ENCODE measurements at places on chromosomes 5 and 9. TPM values are rescaled to one million over a fixed set of nuclear protein-coding genes. Genes with fewer than 3 reads are reported as not detected.

- no peak for DNase-seq
Observed at GRCh38 chr5:124395287-124395686, 351.2 kb downstream of the ZNF608 start.

DNA sequence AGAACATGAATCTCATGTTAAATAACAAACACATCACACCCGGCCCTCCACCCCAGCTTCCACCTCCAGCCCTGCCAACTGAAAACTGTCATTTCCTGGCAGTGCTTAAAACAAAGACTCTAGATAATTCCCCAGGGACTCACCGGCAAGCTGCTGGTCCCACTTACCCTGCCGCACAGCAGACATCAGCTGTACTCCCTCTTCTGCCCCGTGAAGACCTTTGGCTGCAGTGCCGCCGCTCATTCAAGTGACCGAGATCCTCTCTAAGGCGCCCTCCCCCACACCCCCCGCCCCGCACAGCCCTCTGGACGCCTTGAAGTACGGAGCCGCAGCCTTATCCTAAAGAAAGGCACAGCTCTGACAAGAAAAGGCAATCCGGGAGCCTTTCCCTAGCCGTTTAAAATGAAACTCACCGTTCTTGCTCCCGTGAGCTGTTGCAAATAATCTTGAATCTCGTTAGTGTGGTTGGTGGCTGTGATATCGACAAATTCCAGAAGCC, 434 bp downstream of the GLRX start:
- DNase-seq = no peak

- no peak for DNase-seq
Observed at GRCh38 chr9:110758201-110758600, 89.6 kb downstream of the MUSK start.

GRCh38 chr5:75055727-75056144, 3.4 kb upstream of the GCNT4 start:
- DNase-seq = no peak

- DNase-seq = no peak
Observed at GRCh38 chr5:156326718-156327259, at the start of gene SGCD. TSS of gene SGCD (plus strand) at chr5:156327164.

GRCh38 chr9:91771027-91771426, 179.0 kb downstream of the ROR2 start:
- DNase-seq = peak; percentile 78

DNA sequence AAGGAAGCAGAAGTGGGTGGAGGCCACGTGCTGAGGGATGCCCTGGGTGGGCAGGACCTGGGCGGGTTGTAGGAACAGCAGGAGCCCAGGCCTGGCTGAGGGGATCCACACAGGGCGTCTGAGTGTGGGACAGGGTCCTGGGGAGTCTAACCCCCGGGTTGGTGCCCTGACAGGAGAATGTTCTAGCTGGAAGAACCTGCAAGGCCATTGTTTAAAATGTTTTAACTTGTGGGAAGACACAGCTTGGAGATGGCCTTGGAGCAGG, 33.9 kb upstream of the SUSD3 start:
- no peak for DNase-seq

DNA sequence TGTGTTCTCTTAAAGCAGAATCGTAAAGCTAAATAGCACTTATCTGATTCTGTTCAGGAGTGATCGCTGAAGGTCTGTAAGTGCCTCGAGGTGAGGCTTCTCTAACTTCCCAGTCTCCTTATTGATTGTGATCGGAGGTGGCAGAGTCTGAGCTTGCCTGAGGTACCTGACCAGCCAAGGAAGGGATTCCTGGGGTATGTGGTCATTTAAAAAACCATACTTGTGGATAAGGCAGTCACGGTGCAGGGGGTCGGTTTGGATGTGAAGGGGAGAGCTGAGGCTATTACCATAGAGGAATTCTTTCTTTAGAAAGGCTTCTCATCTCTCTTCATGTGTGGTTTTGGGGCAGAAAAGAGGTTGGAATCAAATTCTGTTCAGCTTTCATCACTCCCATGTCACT, 193.7 kb downstream of the TLE4 start:
- no peak for DNase-seq

GRCh38 chr9:124613849-124614248, 106.7 kb upstream of the NR5A1 start:
- DNase-seq = no peak

DNA sequence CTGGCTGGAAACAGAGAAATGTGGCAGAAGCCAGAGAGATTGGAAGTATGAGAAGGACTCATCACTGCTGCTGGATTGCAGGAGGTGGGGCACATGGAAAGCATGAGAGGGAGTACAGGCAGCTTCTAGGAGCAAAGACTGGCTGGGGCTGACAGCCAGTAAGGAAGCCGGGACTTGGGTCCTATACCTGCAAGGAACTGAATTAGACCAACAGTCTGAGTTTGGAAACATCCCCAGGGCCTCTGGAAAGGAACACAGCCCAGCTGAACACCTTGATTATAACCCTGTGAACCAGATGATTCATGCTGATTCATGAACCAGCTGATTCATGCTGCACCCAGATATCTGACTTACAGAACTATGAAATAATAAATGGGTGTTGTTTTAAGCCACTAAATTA, 93.4 kb downstream of the OSTF1 start:
- DNase-seq = peak; percentile 94

DNA sequence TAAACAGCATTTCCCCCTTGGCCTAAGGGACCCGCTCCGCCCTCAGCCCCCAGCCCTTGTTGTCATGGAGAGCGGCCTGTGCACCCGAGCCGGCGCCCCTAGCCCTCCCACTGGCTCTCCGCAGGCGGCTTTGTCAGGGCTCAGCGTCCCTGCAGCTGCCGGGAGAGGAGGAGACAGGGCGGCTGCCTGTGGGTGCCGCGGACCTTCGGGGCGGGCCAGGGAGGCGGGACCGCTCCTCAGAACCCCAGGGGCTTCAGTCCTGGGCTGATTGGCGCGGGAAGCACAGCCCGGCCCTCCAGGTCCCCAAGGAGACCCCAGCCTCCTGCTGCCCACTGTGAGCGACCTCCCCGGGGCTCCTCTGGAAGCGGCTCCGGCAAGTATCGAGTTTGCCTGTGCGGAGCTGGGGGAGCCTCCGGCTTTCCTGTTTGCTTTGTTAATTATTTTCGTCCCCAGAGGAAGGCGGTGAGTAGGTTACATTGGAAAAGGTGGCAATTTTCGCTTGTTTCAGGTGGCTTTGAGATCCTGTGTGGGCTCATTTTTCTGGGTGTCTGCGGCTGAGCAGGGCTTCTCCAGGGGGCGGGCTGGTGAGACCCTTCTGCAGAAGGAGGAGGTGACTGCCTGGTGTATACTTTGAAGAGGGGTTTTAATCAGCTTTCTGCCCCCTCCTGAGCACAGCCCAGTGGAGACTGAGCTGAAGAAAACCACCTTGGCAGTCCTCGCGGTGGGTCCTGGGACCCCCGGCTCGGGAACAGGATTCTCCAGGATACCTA, at the start of gene FGD3:
Gene FGD3, plus strand, starts transcription at position 256 of the 770 bp plus-strand sequence. CDS start 28,734 bp downstream, outside the sequence.
- DNase-seq = no peak

DNA sequence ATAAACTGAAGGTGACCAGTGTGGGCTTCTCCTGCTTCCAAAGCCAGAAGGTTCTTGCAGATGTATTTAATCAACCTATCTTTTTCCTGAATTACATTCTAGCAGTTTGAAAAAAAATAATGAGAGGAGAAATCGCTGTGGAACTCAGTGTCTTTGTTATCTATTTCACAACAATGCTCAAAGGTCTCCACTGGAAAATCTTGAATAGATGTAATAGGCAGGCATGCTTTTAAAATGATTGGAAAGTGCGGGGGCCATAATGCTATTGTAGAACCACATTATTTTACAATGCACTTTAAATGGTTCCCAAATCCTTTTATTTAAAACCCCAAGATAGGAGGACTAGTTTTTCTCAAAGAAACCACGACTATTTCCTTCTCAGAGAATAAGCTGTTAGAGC, 23.3 kb downstream of the ENC1 start:
- no peak for DNase-seq

GRCh38 chr9:14645648-14646047, 47.6 kb downstream of the ZDHHC21 start:
- DNase-seq = no peak

DNA sequence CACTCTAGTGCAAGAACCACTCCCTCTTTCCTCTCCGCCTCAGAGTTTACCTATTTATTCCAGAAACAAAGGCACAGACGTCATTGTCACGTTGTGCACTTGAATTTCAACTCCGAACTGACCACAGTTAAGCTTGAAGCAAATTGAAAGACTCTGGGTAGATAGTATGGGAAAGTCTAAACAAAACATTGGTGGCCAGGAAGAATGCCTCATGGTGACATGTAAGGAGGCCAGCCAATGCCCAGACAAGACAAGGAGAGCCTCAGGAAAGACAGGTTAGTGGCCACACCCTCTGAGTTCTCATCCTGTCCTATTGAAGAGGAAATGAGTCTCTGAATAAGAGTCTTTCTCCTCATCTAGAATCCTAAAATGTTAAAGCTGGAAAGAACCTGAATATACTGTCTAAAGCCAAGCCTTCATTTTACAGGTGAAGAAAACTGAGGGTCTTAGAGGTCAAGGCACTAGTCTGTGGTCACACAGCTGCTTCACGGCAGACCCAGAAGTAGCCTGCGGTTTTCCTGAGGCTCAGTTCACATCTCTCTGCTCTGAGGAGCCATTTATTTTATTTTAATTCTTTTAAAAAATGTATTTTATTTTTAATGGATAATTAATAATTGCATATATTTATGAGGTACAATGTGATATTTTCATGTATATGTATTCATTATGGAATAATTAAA, 30.2 kb downstream of the ZFAND5 start:
- DNase-seq = no peak

- DNase-seq = peak; percentile 39
Observed at GRCh38 chr5:129511291-129511690, 51.2 kb downstream of the ADAMTS19 start.

GRCh38 chr9:129868872-129869486, 33.7 kb downstream of the USP20 start:
- DNase-seq = no peak

DNA sequence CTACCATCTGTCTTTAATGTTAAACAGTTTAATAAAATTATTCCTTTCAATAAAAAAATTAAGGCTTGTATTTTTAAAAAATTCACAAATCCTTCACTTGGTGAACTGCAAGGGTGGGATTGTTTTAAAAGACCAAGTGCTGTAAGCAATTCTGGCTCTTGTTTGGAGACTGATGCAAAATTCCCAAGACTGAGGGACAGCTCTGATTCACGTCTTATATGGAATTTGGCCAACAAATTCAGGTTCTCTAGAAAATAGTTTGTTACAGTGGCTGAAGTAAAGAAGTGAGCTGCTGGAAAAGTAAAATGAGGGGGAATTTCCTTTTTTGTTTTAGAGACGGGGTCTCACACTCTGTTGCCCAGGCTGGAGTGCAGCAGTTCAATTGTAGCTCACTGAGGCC, 58.3 kb downstream of the PRELID2 start:
- DNase-seq = no peak

DNA sequence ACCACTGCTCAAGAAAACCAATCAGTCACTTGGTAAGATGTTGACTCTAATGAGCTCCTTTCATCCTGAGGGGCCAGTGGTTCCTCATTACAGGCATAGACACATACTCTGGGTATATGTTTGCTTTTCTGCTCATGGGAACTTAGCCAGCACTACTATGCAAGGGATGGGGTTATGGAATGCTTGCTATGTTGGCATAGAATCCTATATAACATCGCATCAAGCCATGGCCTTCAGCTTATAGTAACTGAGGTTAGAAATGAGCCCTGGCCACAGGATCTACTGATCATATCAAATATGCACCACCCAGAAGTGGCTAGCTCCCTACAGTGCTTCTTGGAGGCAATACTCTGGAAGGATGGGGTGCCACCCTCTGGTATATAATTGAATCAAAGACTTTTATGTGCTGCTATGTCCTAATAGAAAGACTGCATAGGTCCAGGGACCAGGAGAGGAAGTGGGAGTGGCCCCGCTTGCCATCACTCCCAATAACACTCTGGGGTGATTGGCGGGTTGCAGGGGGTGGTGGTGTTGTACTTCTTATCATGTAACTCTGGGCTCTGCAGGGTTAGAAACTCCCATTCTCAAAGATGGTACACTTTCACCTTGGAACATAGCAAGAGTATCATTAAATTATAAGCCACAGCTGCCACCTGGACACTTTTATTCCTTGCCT, 70.3 kb downstream of the ZNF366 start:
- DNase-seq = peak; percentile 18

DNA sequence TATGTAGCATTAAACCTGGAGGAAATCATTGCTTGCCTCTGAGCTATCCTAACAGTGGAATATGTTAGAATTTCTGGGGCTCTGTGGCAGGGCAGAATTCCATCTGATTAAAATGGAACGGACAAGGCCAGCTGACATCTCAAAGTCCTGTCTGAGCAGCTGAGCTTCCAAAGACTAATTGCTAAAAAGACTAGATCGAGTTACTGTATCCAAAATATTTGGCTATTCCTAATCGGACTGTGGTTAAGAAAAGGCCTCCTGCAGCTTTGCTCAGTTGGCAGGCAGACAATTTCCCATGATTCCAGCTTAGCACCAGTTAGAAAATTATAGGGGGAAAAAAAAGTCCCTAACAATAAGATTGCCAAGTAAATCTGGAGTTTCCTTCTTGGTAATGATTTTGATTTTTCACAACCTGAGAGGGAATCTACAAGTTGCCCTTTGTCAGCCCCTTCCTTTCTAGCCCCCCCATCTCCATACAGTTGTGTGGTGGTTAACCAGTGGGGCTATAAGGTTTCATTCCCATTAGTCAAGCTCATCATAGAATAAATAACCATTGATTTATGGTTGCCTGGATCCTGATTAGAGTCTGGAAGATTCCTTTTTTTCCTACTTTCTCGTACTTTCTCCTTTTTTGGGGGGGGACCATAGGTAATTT, 26.4 kb downstream of the PTGR1 start:
- no peak for DNase-seq

GRCh38 chr9:88220652-88221051, 82.4 kb upstream of the SPATA31C2 start:
- no peak for DNase-seq

DNA sequence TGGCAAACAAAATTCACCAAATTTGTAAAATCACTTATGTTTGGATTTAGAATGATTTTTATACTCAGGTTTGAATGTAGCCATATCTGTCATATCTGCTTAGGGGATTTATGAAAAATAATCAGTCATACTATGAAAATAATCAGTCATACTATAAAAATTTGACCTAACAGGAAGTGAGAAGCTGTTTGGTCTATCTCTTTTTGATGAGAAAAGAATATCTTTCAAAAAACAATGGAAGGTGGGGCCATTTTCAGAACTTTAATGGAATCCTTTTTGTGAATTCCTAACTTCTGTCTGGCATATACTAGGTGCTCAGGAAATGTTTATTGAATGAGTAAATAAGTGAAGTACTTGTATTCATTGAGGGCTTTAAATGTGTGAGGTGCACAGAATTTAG, 70.1 kb downstream of the CWC27 start:
- DNase-seq = peak; percentile 57

PDE6A gene
- not detected for total RNA-seq

SHOC1 gene
- total RNA-seq = 0.03 TPM

PCDHGA8 gene
- 0.07 TPM for total RNA-seq

NUTM2F gene
- not detected for total RNA-seq

PFN3 gene
- not detected for total RNA-seq

FRMD3 gene
- 0.10 TPM for total RNA-seq

LCN15 gene
- total RNA-seq = not detected

NMUR2 gene
- not detected for total RNA-seq

GPSM1 gene
- total RNA-seq = 3.6 TPM

FBXO10 gene
- 3.8 TPM for total RNA-seq

MSH3 gene
- total RNA-seq = 13.3 TPM

PRDM12 gene
- total RNA-seq = not detected

RICTOR gene
- total RNA-seq = 13.0 TPM
